ENCODE measurements at places on chromosomes 11 and 22. TPM values are rescaled to one million over a fixed set of nuclear protein-coding genes. Genes with fewer than 3 reads are reported as not detected.

DNA sequence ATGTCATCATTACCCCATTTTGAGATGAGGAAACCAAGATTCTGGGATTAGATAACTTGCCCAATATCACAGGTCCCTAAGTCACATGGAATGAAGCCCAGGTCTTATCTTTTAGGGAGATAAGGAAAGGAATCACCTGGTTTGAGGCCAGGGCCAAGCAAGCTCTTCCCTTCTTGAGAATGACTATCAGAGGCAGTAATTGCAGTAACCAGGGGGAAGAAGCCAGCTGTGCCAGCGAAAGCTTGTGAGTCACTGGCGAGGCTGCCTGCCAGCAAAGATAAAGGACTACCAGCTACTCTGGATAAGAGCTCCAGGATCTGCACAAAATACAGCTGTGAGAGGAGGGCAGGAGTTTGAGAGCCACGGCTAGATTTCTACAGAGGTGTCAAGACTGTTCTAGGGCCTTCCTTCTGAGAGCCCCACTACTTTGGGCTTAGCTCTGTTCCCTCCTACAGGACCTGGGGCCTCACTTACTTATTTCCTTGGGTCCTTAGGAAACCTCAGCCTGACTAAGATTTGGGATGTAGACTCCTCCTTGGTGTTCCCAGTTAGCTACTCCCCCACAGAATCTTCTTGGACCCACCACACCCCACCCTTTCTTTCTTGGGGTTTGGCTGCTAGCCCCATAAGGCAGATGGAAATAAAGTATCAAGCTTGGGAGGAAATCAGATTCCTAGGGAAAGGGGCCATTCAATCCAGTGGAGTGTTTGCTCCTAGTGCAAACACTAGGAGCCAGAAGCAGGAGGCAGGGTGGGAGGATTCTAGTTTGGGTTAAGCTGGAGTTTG is 9.7 kb upstream of the CCKBR start:
- peak; percentile 61 for DNase-seq

DNA sequence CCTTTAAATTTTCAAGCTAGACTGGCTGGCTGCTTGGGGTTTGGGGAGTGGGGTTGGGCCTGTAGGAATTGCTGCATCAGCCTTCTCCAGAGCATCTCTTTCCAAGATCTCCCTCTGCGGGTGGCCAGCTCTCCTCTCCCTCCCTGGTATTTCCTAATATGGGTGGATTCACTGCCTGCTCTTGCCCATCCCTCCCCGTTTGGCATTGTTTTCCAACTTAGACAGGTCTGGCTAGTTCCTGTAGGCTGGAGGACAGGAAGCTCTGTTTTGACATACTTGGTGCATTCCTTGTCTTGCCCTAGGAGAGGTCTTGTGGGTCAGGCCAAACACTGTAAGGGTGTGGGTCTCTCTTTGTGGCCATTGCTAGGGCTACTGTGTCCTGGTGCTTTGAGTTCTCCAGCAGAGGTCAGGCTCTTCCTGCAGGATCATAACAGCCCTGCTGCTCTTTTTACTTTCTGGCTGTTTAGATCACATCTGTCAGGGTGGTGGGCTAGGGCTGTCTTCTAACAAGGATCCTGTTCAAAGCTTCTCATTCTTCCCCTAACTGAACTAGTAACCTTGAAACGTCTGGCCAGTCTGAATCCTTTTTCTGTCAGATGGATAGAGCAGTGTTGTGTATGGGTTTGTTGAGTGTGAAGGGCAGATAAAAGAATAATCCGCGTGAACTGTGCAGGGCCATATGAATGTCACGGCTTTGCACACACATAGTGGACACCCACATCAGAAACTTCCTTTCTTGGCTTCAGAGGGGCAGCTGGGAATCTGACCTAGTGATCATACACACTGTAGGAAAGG is 18.3 kb upstream of the MICALL1 start:
- DNase-seq: no peak

DNA sequence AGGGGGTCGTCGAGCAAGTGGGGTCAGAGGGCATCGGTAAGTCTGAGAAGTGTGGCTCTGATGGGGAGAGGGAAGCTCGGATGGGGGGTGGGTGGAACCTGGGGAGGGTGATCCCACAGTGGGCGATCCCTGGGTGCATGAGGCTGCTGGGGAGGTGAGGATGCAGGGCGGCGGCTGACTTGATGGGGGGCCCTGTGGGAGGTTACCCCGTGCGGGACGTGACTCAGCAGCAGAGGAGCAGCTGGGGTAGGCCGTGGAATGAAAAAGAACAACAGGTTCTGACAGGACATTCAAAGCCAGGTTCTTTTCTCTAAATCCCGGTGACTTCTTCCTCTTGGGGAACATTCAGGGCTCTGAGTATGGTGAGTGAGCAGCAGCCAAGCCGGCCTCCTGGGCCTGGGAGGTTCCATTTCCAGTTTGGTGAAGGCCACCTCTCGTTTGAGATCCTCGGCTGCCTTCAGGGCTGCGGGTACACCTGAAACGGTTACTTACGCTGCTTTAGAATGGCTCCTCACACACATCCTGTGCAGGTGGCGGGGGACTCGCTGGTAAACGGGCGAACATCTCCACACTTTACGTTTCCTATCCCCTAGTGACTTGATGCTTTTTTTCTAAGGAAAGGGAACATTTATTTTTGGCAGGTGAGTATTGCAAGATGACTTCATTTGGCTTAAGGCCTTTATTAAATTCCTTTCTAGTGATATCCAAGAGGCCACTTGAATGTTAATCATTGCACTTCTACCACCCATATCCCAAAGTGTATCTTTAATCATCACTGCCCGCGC is 278.2 kb downstream of the TBC1D22A start:
- no peak for DNase-seq

- peak; percentile 86 for DNase-seq
Observed at GRCh38 chr11:119481021-119481666, 58.2 kb upstream of the THY1 start.

DNA sequence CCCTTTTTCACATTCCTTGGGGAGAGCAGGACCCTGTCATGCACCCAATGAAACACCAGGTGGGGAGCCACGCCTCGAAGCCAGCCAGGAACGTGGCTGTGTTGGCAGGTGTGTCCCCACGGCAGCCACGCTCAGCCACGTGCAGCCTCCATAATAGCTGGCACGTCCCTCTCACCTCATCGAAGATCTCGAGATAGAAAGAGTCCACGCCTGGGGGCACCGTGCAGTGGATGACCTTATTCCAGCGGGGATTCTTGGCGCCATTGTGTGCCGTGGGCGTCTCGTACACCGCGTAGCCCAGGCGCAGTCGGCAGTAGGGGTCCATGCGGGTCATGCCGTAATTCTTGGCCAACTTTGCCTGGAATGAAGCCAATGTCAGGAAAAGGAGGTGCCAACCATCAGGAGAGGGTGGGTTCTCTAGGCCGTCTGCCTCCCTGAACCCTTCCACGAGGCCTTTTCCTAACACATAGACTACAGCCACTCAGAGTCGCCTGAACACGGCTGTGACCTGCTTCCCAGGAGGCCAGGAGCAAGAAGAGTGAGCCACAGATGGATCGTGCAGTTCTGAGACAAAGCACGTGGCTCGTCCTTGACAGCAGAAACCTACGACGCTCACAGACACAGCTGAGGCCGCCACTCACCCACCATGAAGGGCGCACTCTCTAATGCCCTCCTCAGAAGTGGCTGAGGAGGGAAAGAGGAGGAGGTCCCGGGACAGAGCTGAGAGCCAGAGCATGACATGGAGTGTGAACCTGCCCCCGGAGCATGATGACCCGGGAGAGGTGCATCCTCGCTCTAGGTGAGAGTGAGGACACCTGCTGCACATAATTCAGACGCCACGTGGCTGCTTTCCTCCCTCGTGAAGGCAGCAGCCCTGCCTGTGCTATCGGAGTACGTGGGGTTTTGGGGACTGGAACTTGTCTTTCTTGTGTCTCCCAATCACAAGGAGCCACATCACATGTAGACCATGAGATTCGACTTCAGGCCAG is 19.1 kb downstream of the TOLLIP start:
- peak; percentile 35 for DNase-seq

- no peak for DNase-seq
Observed at GRCh38 chr11:93490996-93491618, 52.1 kb downstream of the SMCO4 start.

DNA sequence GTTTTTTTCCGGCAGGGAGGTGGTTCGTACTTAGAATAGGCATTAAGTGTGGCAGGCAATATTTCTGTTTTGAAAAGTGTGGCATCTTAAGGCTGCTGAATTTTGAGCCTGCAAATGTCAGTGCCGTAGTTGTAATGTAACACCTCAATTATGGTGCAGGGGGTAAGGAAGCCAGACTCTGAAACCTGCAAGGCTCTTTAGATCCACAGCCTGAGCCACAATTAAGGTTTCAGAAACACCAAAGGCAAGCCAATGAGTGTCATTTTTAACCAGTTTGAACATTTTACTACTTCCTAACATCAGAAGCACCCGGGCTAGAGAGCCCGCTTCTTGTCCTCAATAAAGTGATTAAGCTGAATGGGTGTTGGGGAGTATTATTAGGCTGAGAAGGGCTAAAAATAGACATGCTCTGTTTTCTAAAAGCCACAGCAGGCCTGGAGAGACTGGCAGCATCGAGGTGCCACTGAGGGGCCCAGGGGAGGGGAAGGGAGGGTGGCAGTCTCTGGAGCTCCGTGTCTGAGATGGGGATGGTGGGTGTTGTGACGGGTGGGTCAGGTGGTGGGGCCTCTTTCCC is 113.4 kb downstream of the ZBTB16 start:
- peak; percentile 80 for DNase-seq

GRCh38 chr11:719214-720016 is 13.4 kb downstream of the EPS8L2 start:
- DNase-seq: no peak

GRCh38 chr11:58905011-58905720 is 34.1 kb upstream of the GLYATL1 start:
- DNase-seq: peak; percentile 36

- no peak for DNase-seq
Observed at GRCh38 chr22:22754961-22755777, 110.8 kb downstream of the GGTLC2 start.

GRCh38 chr11:80815752-80816453 is 1375.1 kb upstream of the TENM4 start:
- DNase-seq: no peak

GRCh38 chr11:28529540-28530410 is 421.6 kb downstream of the METTL15 start:
- DNase-seq: no peak

Gene C11orf21
- 0.22 TPM for total RNA-seq

Gene OR51I1
- not detected for total RNA-seq

- no peak for DNase-seq
Observed at GRCh38 chr22:40430991-40431390, 60.6 kb downstream of the SGSM3 start.

DNA sequence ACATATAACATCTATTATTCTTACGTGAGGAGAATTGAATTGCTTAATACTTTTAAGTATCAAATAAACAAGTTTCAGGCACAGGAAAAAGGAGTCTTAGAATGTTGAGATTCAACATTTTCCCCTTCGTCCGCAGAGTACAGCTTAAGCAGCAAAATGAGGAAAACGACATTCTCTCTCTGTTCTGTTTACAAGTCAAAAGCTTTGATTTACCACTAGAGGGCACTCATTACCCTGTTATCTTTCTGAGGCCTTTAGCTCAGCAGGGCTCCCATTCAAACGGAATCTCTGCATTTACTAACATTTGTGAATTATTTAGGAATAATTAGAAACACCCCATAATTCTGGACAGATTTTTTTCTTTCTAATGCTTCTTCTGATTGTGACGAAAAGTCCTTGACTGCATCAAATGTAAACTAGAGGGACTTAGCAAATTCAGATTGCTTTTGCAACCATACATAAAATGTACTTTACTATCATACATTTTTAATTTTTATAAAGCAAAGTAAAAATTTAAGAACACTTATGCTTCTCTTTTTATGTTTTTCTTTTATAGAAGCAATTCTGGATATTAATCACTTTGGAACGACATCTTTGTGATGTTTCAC is 75.0 kb downstream of the JRKL start:
- DNase-seq: no peak

GRCh38 chr11:12845163-12845562 is 164.0 kb upstream of the RASSF10 start:
- no peak for DNase-seq

DNA sequence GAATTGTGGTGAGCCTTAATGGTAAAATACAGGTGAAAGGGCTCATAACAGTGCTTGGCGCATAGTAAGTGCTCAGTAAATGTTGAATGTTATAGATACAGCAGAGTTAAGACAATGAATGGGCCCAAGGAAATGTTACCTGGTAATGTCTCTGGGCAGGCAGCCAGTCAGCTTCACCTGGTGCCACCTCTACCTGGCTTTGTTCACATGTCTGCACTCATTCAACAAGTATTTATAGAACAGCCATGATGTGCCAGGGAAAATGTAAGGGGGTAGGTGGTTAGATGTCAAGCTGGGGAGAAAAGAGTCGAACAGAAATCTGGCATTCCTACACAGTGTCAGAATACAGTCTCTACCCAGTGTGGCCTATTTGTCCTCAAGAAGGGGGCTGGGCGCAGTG is 238.8 kb upstream of the SYN3 start:
- no peak for DNase-seq

- no peak for DNase-seq
Observed at GRCh38 chr11:119619665-119620064, 109.3 kb downstream of the NECTIN1 start.

- DNase-seq: no peak
Observed at GRCh38 chr11:2963112-2963754, 28.9 kb downstream of the NAP1L4 start.

Gene CCDC90B
- 27.5 TPM for total RNA-seq

Gene CTTN
- total RNA-seq: 60.0 TPM

DNA sequence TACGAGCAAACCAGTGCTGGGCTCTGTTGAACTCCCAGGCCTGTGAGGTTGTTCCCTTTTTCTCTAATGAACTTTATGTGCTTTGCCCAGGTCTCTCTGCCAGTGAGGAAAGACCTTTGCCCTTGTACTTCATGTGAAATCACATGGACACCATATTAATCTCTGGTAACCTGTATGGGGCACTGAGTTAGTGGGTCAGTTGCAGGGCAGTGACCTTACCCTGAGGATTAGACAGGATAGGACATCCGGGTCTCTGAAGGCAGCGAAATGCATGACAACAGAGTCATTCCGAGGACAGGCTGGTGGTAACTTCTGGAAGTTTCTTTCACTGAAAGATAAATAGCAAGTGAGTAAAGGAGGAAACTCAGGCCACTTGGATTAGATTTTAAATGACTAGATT is 93.7 kb downstream of the ZBTB16 start:
- DNase-seq: no peak

- no peak for DNase-seq
Observed at GRCh38 chr11:9385327-9385899, 961 bp downstream of the IPO7 start.

Gene PLAAT5
- total RNA-seq: 0.38 TPM

Gene SCGB1A1
- not detected for total RNA-seq

- DNase-seq: no peak
Observed at GRCh38 chr11:128970598-128971190, 28.0 kb upstream of the TP53AIP1 start.
